ENCODE measurements at places on chromosomes 12 and 14.
A peak's percentile ranks its signal among the peaks of the same experiment; 100 is the strongest.

- DNase-seq: peak; percentile 81
These were observed 2.6 kb downstream of the ITPK1 start for GRCh38 chr14:93112891-93113677.

- DNase-seq: no peak
These were observed 67.4 kb downstream of the DAD1 start for GRCh38 chr14:22521449-22522239.

GRCh38 chr12:105357162-105357691, 26.7 kb downstream of the C12orf75 start:
- peak; percentile 69 for DNase-seq

DNA sequence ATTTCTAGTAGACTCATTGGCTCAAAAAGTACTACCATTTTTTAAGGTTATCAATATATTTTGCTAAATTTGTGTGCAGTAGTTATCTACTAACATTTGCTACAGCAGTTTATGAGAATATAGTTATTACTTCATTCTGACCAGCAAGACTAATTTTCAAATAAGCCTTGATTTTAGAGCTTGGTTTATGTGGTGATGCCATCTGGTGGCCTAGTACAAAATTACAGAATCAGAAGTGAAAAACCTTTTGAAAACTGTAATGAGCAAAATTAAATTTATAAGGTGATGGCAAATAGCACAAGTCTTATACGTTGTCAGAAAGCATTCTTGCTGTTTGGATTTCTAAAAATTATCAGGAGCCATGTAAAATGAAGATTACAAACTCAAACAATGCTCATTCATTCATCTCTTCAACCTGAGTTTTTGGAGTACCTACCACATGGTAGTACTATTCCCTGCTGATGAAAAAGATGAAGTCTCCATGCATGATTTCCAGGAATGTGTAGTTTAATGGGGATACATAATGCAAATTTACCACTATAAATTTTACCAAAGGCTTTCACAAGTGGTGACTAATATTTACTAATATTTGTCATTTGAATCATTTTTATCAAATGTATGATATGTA, 51.0 kb downstream of the MAGOHB start:
- peak; percentile 43 for DNase-seq

GRCh38 chr12:26749781-26750180, 83.2 kb downstream of the ITPR2 start:
- DNase-seq: no peak

DNA sequence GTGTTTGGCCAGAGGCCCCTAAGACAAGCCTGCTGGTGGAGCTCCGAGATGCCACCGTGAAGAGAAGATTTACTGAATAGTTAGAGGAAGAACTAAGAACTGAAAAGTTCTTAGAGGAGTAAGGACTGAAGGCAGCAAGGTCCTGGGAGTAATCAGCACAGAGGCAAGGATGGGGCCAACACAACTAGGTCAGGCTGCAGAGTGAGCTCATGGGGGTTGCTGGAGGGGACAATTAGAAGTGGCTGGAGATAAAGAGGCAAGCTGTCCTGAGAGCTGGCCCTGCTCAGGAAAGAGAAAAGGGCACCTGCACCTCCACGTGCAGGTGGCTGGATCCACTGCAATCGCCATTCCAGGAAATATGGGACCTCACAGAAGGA, 52.7 kb downstream of the NFKBIA start:
- DNase-seq: no peak

DNA sequence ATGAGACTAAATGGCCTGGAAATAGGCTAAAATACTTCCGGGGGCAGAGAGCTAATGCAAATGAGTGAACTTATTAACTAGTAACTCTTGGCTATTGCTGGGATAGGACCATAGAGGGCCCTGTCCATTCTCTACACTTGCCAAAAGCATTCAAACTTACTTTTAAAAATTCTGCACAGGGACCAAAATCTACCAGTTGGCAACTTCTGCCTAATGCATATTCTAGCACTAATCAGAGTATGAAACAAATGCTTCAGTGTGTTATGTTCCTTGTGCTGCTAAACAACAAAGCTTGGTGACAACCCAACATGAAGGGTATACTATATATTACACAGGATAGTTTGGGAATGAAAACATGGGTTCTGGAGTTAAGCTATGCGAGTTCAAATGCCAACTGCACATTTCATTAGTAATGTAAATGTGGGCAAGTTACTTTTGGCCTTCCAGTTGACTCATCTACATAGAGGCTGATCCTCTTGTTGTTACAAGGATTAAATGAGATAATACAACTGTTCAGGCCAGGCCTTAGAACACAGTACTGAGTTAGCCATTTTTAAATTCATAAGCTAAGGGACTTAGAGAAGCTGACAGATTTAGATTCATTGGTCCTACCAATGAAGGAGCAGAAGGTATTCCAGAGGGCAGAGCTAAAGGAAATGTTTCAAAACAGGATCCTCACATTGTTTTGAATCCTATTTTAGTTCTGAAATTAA, 32.4 kb downstream of the HIGD1C start:
- DNase-seq: no peak

Measured in kidney tubule cell (primary cell).